ENCODE measurements at places on chromosomes 7 and 10.
A peak's percentile ranks its signal among the peaks of the same experiment; 100 is the strongest.

DNA sequence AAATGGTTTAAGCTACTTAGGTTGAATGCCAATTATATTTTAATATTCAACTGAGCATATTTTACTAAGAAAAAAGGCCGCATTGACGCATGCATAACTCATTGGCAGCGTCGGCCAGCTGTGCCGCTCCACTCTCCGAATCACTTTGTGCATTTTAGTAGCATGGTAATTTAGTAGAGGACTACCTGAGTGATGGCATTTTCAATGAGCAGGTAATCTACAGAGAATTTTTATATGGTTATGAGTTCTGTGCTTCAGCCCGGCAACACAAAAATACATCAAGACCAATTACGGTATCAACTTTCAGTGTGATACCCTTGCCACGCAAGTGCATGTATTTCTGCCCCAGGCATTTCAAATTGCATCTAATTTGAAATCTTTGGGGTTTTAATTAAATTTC, 247.2 kb downstream of the EBF3 start:
- DNase-seq: no peak

- DNase-seq: no peak
These were observed 136.8 kb downstream of the PTN start for GRCh38 chr7:137206770-137207169.

DNA sequence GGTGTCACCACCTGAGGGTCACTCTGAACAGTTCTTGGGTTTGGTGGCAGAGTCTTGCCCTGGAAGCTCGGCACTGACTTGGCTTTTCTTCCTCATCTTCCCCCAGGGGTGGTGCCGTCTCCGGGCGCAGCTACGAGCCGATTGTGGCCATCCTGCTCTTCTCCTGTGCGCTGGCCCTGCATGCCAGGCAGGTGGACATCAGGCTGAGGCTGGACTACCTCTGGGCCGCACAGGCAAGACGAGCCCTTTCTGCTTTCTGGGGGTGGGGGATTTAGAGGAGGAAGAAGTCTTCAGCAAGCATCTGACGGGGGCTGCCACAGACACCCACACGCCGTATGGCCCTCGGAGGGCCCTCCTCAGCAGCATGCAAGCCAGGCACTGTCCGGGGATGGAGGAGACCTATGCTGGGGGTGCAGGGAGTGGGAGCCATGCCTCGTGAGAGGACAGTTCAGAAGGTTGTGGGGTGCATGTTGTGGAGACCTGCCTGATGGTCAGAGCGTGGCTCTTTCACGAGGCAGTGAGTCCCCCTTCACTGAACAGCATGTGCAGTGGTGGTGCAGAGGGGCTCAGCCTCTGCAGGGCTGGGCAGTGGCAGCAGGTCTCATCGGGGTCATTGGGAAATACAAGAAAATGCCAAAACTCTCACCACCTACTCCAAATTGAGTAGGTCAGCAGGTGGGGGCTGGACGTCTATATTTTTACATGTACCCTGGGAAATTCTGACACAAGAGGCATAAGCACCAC, 112.4 kb downstream of the ADCY1 start:
- no peak for DNase-seq

GRCh38 chr7:157273208-157274093, 63.4 kb upstream of the DNAJB6 start:
- DNase-seq: peak; percentile 89

- DNase-seq: no peak
These were observed 590.9 kb upstream of the ANKRD30A start for GRCh38 chr10:36534471-36535002.

DNA sequence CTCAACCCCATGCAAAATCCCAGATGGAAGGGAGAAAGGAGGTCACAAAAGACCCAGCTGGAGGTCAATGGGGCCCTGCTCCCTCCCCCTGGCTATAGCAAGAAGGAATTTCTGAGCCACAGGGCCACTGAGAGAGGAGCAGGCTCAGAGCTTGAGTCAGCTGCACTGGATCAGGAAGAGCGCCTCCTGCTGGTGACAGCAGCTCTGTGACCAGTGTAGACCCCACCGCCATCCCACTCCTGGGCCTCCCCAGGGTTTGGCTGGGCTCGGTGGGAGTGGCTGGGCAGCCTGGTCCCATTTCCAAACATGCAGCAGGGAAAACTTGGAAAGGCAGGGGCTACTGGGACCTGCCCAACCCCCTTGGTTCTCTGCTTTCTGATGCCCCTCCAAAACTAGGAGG, 31.5 kb upstream of the PRLHR start:
- no peak for DNase-seq

DNA sequence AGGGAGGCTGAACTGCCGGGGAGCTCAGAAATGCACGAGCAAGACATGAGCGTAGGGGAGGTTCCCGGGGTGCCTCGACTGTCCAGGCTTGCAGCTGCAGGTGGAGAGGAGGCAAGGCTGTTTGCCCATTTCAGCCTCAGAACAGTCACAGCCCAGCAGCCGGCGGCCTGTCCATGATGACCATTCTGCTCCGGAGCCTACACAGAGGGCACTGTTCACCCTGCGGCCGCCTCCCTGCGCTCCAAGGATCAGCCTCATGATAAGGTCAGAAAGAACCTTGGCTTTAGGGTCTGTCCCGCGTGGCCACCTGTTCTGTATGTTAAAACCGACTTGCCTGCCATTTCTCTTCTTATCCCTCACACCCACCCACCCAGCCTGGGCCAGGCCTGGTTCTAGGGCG, 21.9 kb upstream of the CFAP46 start:
- no peak for DNase-seq

- no peak for DNase-seq
These were observed 3.1 kb upstream of the ST7 start for GRCh38 chr7:116949941-116950801.

DNA sequence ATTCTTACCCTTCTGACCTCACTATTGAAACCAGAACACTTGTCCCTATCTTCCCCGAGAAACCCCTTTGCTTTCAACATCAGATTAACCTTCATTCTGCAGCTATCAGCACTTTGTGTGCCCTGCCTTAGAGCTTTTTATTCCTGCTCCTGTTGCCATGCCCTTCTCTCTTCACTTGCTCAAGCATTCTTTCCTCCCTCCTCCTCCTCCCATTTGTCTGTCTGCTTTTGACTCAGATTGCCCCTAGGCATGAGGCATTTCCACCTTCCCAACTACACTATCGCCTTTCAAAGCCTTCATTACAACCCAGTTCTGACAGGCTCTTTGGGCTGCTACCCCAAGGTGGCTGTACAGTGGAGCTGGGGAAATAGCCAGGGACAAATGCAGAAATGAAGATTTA, 143.3 kb downstream of the SLC25A13 start:
- no peak for DNase-seq

All from retina (tissue), 1 donor.